ENCODE measurements at places on chromosomes 12 and 14.

DNA sequence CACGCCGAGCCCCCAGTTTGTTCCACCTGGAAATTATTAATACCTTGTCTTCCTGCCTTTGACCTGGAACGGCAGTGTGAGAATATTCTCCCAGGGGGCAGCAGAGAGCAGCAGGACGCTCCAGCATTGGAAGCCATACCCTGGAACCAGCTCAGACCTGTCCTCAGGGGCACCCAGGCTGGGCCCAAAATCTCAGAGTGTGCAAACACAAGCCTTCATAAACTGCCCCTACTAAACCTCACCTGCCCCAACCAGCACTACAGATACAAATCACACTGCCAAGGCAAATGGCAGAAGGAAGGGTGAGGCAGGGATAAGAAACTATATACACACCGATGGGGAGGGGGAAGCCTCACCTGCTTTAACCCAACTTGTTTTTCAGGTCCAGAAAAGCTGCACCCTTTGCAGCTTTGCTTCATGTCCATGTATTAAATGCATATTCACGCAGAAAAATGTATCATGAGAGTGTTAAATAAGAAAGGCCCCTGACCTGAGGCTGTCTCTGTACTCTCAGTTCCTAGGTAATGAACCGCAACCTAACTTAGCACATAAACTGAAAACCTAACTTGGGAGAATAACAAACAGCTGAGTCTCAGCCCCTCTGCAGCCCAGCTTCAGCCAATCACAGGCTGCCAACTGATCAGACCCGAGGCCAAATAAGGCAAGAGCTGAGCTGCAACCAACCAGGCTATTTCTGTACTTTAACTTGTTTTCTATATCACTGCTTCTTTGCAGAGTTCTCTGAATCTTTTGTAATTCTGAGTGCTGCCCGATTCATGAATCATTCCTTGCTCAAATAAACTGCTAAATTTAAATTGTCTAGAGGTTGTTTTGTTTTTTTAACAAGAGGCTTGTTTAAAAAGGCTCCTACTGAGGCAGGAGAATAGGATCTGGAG is 130.1 kb downstream of the SPTSSA start:
- DNase-seq, result no peak

DNA sequence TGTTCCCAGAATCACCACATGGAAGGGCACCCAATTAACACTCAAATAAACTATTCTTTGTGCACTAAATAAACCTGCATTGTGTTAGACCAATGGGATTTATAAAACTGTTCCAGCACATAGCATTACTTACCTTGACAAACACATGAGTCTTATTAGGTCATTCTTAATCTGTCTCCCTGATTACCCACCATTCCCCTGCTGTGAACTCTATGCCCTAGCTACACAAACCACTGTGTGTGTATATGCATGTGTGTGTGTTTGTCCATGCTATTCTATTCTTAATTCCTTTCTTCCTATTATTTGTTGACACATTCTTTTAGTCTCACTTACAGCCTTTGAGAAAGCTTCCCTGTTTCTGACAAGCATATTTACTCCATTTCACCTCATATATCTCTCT is 303.6 kb upstream of the GARIN6 start:
- no peak for DNase-seq

- DNase-seq, result no peak
These were observed 21.0 kb downstream of the PTPN11 start for GRCh38 chr12:112439769-112440168.

DNA sequence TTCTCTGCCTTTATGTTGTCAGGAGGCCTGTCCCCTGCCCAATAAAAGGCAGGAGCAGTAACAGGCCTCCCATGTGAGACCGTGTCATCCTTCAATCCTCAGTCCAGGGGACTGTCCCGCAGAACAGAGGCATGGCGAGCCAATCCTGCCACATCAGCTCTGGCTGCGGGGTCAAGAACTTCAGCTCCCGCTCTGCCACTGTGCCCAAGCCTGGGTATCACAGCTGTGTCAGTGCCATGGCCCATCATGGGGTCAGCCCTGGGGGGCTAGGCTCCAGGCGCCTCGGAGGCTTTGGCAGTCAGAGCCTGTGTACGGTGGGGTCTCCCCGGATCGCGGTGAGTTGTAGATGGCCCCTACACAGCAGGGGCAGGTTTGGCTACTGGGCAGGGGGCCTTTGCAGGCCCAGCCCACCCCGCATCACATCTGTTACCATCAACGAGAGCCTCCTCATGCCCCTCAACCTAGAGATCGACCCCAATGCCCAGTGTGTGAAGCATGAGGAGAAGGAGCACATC is 19.9 kb upstream of the KRT83 start:
- DNase-seq, result no peak

DNA sequence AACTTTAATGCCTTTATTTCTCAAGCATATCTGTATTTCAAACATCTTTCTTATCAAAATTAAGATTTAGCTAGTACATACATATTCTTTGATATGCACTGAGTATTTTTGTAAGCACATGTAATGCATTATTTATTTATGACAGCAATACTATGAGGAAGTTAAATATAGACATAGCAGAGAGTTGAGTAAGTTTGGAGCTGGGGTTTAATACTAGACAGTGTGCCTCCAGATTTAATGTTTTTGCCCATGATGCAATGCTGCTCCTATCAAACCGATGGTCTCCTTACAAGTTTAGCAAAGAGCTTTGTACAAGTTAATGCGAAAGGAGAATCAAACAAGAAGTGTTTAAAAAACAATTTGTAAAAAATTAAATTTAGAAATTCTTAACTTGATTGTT is 826.6 kb upstream of the MGAT4C start:
- DNase-seq, result no peak

GRCh38 chr12:21800011-21800410 is 25.5 kb upstream of the KCNJ8 start:
- no peak for DNase-seq
